NCI-H1417 treated with DMSO at 0.1 percent for 48 hours (cell line): ENCODE measurements at places on chromosomes 6 and 20.

- peak; percentile 88 for DNase-seq
Observed at GRCh38 chr20:31670371-31671228, 32.9 kb downstream of the COX4I2 start.

DNA sequence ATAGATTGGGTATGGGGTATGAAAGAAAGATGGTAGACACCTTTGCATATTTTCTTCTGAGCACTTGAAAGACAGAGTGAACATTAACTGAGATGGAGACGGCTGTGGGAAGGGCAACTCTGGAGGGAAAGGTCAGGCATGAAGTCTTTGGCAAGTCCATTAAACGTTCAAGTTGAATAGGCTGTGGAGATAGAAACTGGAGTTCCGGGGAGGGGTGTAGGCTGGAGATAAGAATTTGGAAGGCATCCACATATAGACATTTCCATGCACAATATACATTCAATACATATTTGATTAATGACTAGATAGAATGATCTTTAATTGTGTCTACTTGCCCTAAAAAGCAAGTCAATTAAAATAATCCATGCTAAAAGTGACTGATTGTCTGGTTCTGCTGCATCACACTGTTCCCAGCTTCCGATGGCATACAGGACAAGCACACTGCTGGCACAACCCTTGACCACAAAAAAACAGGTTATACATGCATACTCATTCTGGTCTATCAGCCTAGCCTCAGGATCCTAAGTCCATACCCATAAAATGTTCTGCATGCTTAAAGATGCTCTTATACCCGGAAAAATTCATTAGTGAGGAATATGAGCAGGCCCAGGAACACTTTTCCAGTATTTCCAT, 1.9 kb upstream of the MYLK4 start:
- no peak for DNase-seq

DNA sequence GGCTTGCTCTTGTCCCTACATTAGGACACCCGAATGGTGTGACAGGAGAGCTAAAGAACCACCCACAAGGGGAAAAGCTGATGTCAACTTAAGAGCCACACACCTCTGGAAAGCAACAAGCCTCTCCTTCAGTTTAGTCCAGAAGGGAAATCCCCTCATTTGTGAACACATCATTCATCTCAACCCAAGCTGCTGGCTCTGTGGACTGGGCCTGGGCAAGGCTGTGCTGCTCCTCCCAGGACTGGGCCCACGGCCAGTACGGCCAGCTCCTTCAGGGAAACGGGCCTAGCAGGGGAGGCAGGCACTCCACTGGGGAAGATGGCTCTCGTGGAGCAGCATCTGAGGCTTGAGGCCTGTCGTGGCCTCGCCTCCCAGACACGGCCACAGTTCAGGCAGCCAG, 12.8 kb upstream of the SLC4A11 start:
- DNase-seq: no peak

DNA sequence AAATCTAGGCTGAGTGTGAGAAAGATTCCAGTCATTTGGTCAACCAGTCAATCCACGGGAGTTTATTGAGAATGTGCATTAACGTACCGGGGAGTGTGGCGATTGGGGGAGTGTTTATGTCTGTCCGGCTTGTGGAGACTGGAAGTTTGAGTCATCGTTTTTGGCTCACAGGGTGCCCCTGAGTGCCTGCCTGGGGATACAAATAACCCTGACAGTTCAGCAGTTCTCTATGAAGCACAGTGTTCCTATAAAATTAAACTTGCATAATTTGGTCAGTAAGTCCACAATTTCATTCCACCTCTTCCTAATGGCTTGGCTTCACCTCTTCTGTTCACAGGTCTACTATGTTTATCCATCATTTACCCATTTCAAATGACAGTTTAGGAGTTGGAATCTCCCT, 72.6 kb upstream of the PLEKHG1 start:
- DNase-seq: no peak

- peak; percentile 97 for DNase-seq
Observed at GRCh38 chr6:166351715-166352285, 9.5 kb upstream of the SFT2D1 start.

GRCh38 chr6:111600154-111600553, 5.5 kb downstream of the TRAF3IP2 start:
- no peak for DNase-seq

GRCh38 chr20:58646257-58646656, 4.8 kb upstream of the STX16 start:
- DNase-seq: no peak

DNA sequence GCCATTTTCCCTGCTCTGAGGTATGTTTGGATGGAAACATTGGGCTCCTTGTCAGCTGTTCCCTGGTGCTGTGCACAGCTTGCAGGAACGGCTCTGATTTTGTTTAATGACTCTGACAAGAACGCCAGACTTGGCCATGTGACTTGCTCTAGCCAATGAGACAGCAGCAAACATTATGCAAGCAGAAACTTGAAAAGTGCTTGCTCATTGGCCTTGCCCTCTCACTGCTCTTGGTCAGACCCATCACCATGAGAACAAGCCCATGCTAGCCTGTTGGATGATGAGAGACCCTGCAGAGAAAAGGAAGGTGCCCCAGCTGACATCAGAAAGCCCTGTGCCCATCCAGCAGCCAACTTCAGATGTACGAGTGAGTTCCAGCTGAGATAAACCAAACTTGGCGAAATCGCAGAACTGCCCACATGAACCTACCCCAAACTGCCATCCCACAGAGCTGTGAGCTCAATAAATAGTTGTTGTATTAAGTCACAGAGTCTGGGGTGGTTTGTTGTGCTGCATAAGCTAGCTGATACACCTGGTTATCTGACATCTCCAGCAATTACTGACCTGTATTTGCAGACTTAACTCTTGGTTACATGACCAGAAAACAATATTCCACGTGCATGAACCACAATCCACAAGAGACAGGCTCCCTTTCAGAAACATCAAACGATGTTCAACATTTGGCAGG, 96.9 kb downstream of the JPH2 start:
- no peak for DNase-seq

- no peak for DNase-seq
Observed at GRCh38 chr6:166877349-166877748, 79.0 kb downstream of the RNASET2 start.

DNA sequence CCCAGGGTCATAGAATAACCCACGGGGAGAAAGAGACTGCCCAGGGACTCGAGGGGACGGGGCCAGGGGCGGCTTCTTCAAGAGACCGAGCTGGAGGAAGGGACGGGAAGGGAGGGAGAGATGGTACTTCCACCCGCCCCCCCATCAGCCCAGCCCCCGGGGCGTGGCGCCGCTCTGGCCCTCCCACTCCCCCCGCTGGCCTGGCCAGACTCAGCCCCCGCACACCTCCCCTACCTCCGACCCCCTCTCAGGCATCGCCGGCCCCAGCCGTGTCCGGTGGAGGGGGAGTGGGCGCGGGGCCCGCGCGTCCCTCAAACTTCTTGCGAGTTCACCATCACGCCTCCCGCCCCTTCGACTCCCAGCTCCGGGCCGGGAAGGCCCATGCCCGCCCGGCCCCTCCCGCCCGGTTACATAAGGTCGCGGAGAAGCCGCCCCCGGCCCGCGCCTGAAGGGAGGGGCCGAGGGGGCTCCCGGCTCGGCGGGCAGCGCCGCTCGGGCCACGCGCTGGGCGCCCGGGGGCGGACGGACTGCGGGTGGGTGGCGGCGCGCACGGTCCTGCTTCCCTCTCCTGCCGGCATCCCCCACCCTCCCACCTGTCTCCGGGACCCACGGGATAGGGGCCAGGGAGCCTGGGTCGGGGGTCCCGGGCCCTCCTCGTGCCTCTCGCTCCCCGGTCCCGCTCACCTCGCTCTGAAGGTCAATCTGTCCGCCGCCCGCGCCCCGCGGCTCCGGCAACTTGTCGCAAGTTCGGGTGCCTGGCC, 562 bp downstream of the TFEB start:
- DNase-seq: no peak

DNA sequence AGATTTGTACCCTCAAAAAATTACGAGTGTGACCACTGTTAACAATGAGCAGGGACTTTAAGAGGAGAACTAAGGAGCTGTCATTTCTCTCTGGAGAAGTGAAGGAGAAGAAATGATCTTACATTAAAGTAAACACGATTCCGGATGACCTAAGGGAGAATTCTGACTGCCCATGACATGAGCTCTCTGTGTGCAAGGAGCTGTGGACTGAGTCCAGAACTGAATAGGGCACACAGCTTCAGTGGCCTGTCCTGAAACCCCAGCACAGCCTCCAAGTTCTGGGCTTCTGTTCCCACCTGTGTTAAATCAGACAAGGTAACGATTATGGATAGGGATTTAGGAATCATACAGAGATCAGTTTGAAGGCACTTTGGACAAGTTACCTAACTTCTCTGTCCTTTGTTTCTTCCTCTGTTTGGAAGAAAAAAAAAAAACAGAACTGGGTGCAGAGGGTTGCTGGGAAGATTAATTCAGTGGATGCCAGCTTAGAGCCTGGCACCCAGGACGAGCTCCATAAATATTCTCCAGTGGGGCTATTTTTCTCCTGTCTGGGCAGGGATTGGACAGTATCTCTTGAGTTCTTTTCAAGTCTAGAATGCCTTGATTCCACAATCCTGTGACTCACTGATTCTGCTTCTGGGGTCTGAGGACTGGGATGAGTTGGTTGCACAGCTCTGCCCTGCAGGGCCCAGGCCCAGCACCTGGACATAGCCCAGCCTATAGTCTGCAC, 65.7 kb downstream of the MRPL14 start:
- no peak for DNase-seq

GRCh38 chr6:169931261-169931660, 179.8 kb downstream of the ERMARD start:
- no peak for DNase-seq
